ENCODE measurements at places on chromosomes 7 and 10.

GRCh38 chr10:60652628-60653027, 125.7 kb upstream of the CDK1 start:
- DNase-seq: no peak

DNA sequence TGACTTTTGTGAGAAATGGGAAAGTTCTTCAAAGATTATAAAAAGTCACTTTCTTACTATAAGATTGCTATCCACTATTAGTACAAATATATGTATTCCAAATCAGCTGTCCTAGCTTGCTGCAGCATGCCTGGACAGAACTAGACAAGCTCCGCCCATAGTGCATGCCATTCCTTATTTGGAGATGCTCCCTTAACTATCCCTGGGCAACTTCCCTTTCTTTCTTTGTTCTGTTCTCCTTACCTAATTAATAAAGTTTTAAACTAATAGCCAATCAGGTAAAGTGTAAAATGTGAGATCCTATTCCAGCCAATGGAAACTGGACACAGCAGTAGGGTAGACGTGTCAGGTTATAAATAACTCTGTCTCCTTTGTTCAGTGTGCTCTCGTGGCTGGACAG, 281.9 kb downstream of the CAMK1D start:
- no peak for DNase-seq

GRCh38 chr10:33509231-33509831, 174.9 kb upstream of the NRP1 start:
- DNase-seq: peak; percentile 36

DNA sequence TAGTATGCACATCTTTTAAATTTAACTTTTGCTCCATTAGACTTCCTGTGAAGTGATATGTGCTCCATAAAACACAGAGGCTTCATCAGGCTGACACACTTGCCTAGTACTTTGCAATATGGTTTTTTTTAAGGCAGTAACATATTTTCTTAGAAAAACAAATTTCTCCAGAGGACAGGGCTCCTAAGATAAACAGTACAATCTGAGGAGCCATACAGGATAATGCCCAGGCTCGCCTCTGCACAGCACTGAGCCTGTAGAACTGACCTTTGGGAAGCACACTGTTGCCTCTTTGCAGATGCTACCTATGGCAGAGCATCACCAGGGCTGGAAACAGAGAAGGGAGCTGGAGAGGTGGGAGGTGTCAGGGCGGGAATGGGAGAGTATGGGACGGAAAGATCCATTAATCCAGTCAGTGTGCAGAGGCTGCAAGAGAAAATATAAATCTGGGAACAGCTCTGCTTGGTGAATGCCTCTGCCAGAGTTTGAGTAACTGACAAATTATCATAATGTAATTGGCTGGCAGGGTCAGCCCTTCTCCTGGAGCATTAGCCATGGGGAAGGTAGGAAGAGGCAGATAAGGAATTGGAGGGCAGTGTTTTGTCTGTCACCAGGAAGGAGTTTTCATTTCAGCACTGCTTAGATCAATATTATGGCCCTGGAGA, 132.3 kb downstream of the CREB5 start:
- no peak for DNase-seq

GRCh38 chr7:24965831-24966708, 13.9 kb downstream of the OSBPL3 start:
- DNase-seq: peak; percentile 37

GRCh38 chr10:127398140-127398970, 150.8 kb upstream of the NPS start:
- DNase-seq: no peak

GRCh38 chr10:35416619-35417312, 80.5 kb downstream of the CCNY start:
- no peak for DNase-seq

GRCh38 chr7:11373546-11374142, 400.0 kb downstream of the PHF14 start:
- DNase-seq: no peak

- DNase-seq: peak; percentile 67
Measured at GRCh38 chr10:3668276-3668965, 116.6 kb downstream of the KLF6 start.

DNA sequence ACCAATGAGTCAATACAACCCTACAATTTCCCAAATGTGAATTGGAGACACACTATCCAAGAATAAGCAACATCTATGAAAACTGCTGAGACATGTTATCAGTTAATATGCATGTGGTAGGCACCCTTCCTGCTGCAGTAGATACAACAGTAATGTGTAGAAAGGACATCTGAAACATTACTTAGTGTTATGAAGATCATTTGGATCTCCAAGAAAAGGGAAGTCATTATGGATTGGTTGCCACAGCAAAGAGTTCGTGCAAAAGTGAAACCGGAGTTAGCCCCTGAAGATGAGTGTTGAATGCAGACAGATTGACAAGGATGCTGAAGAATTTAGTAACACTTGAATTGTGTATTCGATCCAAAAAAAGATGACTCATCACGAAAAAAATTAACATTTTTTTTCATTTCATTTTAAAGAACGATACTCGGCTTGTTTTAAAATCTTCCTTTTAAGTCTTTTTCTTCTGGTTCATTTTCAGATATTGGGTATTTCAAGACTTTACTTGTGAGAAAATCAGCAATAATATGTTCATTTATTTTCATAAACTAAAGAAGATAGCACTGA, 322.4 kb upstream of the KLF6 start:
- no peak for DNase-seq

GRCh38 chr7:157751951-157752673, 415.3 kb downstream of the DNAJB6 start:
- no peak for DNase-seq

DNA sequence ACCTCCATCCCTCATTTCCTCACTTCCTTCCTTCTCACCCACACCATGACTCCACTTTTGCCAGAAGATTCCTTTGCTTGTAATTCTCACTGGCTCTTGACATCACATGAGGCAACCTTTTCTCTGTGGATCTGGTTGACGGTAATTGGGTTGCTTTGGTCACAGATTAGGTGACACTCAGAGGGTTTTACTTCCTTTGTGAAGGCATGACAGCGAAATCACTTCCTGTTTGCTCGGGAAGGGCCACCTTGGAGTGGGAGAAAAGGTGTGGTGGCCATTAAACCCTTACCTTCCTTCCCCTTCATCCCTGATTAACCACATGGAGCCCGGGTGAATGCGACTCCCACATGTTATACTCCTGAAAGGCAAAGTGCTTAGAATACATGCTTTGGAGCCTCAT, 30.2 kb downstream of the CUZD1 start:
- no peak for DNase-seq
